ENCODE measurements at places on chromosomes 4 and X.

- DNase-seq = no peak
Observed at GRCh38 chr4:128358231-128358912, 70.8 kb upstream of the PGRMC2 start.

DNA sequence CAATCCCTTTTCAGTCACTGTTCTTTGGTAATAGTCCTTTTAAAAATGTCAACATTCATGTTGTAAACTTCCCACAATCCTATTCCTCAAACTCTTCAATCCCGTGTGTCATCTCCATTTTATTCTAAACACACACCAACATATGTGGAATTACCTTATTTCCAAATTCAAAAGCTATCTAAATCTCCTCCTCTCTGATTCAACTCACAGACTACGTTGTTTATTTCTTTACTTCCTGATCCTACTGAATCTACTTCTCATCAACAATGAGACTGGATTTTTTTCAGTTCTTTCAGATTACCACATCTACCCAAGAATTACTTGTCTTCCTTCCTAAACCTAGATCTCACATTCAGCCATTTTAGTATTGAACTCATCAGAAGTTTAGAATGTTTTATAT lies 188.2 kb downstream of the GABRB1 start:
- DNase-seq = no peak

DNA sequence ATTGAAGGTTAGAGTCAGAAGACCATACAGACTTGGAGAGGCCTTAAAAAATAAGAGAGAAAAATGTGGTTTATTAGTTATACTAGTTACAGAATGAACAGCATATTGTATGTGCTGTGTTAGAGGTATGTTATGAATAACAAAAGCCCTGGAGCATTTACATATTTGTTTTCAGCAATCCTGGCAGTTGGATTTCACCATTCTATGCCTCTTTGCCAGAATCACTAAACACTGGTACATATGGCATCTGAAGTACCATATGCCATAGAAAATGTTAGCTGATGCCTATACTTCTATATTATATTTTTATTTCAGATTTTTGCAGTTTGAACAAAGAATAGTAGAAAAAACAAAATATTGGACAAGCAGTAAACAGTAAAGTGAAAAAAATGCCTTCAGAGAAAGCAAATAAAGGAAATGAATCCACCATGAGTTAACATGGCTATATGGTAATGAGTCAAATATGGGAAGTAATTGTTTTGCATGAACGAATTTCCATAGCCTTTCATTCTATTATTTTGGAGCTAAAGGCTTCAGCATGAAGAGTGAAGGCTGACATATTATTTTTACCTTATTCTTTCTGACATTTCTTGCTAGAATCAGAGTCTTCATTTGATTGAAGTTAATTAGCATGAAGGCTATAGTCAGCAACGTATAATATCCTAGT lies 41.9 kb upstream of the PRDM8 start:
- no peak for DNase-seq

GRCh38 chr4:148986951-148987350 lies 544.7 kb upstream of the NR3C2 start:
- DNase-seq = no peak

- DNase-seq = no peak
Observed at GRCh38 chr4:23441530-23442069, 448.2 kb downstream of the PPARGC1A start.

GRCh38 chr4:16125571-16126445 lies 42.0 kb upstream of the PROM1 start:
- DNase-seq = no peak

DNA sequence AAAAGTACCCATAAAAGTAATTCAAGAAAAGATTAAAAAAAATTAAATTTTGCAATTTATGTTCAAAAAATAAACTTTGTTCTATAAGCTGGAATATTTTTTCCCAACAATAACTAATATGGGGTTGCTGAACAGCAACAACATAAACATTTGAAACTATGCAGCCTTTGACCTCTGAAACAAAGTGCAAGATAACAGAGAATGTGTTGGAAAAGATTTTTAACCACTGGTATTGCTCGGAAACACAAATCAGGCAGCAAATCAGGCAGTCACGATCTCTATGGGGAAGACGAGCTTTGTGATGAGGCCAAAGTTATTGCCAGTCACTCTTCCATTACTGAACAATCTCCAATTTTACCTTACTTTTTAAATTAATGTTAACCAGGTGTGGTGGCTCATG lies 332.1 kb downstream of the PABPC4L start:
- no peak for DNase-seq

DNA sequence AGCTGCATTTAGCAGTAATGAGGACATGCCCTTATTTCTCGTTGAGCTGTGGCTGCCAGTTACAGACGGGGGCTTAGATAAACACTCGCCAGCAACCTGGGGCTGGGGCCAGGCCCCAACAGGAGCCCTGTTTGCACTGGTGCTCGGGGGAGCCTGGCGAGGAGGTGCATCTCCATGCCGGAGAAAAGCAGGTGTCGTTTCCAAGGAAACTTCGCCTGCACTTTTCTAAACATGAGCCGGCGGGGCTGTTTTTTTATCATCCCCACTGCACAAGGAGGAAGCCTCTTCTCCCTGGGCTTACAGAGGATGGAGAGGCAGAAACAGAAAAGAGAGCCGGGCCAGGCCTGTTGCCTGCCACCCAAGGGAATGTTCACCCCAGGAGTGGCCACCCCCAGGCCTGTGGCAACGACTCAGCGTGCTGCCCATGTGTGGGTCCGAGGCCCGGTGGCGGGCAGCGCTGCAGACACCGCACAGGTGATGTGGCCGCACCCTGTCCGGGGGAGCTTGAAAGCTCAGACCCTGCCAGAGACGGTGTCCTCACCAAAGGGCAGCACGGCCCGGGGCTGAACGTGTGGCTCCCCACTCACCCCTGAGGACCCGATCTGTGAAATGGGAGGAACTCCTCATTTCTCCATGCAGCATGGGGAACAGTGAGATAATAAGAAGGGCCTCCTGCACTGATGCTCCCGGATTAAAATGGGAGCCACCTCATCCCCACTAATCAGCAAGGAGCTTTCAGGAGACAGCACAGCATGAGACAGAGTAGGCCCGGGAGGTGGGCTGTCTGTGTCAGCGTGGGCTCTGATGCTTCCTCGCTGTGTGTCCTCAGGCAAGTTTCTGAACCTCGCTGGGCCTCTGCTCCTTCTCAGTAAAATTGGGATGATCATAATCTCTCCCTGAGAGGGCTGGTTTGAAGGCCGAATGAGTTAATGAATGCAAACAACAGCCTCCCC lies 33.8 kb upstream of the ADRA2C start:
- DNase-seq = no peak

DNA sequence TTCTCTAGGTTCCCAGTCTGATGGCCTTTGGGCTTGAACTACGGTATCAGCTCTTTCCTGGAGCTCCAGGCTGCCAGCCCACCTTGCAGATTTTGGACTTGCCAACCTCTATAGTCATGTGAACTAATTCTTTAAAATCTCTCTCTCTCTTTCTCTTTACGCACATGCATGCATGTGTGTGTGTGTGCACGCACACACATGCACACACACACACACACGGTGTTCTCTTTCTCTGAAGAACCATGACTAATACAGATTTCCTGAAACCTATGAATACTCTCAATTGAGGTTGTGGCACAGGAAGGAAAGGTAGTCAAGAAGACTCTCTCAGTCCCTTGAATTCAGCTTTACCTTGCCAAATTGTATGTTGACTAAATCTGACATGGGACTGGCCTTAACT lies 6.2 kb upstream of the ZCCHC13 start:
- no peak for DNase-seq

Data from mucosa of descending colon (tissue), 3 donors.